ENCODE measurements at places on chromosomes 13 and 19. TPM values are rescaled to one million over a fixed set of nuclear protein-coding genes. Genes with fewer than 3 reads are reported as not detected.

- peak; percentile 18 for DNase-seq
Measured at GRCh38 chr19:35673121-35673804, 6.9 kb downstream of the UPK1A start.

DNA sequence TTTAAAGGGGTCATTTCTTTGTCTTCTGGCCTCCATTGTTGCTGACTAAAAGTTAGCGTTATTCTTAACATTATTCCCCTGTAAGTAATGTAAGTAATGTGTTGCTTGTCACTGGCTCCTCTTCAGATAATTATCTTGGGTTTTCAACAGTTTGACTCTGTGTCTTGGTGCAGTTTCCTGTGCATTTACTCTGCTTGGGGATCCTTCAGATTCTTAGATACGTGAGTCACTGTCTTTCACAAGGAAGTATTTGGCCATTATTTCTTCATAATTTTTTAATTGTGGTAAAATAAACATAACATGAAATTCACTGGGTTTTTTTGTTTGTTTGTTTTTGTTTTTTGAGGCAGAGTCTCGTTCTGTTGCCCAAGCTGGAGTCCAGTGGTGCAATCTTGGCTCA, 13.5 kb upstream of the OR7D2 start:
- no peak for DNase-seq

- no peak for DNase-seq
Measured at GRCh38 chr19:10885201-10886169, 14.1 kb downstream of the CARM1 start.

Gene WDR87
- total RNA-seq: not detected

GRCh38 chr19:17073869-17074633, 1.2 kb downstream of the HAUS8 start:
- DNase-seq: no peak

GRCh38 chr19:17338433-17339078, 1.2 kb downstream of the GTPBP3 start:
- DNase-seq: no peak

Gene ZNF878
- not detected for total RNA-seq

Data from fibroblast of lung (primary cell).